ENCODE measurements at places on chromosomes 2 and 18.

DNA sequence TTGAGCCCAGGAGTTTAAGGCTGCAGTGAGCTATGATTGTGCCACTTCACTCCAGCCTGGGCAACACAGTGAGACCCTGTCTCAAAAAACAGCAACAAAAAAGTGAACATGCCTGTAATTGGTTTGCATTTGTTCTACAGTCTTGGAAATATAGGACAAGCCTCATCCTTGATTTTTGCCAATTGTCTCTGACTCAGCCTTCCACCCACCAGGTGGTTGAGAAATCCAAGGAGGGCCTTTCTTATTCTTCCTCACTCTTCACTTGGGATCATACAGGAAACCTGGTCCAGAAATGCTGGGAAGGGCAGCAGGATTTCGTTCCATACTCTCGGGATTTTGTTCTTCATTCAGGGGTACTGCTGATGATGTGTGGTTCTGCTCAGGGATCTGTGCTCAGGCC lies 94.6 kb downstream of the CDC42EP3 start:
- no peak for DNase-seq

- DNase-seq: no peak
Measured at GRCh38 chr18:13139885-13140450, 78.6 kb upstream of the LDLRAD4 start.

- no peak for DNase-seq
Measured at GRCh38 chr18:62612289-62612645, 89.4 kb downstream of the ZCCHC2 start.

GRCh38 chr2:206915121-206915520 lies 24.2 kb upstream of the CPO start:
- DNase-seq: no peak

DNA sequence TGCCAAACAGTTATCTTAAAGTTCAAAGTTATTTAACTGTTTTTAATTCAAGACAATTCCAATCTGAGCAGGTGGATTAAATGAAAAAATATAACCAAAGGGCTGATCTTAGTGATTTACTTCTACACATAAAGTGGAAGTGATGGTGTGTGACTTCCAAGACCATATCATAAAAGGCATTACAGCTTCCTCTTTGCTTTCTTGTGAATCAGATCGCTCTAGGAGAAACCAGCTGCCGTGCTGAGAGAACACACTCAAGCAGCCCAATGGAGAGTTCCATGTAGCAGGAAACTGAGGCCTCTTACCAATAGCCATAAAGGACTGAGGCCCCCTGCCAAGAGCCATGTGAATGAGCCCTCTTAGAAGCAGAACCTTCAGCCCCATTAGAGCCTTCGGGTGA lies 197.4 kb downstream of the NBAS start:
- no peak for DNase-seq

DNA sequence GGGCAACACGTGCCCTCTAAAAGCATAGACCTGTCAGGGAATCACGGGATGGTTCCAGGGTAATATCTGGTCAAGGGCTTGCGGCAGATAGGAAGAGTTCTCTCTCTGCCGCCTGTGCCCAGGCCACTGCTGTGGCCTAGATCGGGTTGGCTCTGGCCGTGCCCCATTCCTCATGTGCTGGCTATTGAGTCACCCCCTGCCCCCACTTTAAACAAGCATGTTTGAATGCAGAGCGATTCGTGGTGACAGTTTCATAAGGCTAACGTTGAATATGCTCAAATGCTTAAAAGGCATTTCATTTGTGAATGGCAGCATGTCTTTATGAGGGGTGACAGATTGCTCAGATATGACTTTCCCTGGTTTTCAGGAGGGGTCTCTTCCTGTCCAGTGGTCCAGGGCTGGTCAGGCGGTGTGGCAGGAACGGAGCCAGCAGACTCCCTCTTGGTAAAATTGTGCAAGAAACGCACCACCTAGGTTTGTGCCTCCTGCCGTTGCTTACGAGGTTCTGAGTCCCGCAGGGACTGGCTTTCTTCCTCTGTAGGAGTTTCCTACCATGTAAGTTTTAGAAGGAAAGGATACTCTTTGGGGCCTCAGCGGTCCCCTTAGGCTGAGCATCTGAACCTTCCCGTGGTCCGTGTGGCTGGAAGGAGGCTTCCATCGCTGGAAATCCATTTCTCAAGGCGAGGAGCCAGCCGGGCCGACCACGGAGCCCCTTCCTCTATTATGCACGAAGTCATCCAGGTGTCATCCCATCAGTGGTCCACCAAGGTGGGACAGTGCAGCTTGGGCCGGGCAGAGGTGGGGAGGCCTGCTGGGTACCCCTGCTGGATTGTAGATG lies 50.2 kb downstream of the AGAP1 start:
- no peak for DNase-seq

- no peak for DNase-seq
Measured at GRCh38 chr18:10732990-10733389, 207.2 kb downstream of the NAPG start.

GRCh38 chr2:178787934-178788333 lies 19.3 kb downstream of the TTN start:
- DNase-seq: no peak

DNA sequence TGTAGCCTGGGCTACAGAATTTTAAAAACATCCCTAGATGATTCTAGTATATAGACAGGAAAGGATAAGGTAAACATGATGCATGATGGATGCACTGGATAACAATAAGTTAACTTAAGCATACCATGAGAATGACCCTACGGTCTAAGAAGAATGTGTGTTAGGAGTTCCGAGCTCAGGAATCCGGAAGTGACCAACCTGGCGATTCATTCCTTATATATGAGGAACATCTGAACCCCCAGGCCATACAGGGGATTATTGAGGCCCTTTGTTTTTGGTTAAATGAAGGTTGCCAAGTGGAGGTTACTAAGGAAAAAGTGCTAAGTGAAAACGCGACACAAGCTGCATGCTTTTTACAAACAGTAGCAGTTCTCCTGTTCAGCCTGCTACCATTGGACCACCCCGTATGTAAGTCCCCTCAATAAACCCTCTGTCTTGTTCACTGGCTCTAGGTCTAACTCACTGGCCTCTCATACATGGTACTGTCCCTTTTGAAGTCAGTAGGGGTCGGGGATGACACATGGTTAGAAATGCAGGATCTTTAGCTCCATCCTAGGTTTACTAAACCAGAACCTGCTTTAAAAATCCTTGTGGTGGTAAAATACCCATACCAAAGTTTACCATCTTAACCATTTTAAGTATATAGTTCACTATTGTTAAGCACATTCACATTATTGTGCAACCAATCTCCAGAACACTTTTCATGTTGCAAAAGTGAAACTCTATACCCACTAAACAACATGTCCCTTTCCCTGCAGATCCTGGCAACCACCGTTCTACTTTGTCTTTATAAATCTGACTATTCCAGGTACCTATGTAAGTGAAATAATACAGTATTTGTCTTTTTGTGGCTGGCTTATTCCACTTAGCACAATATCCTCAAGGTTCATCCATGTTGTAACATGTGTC lies 111.0 kb upstream of the MAP4K3 start:
- no peak for DNase-seq
